ENCODE measurements at places on chromosomes 16 and 17. TPM values are rescaled to one million over a fixed set of nuclear protein-coding genes. Genes with fewer than 3 reads are reported as not detected.

GRCh38 chr17:40857535-40857934 lies 9.5 kb downstream of the KRT12 start:
- no peak for DNase-seq

PSMD11 gene
- 145 TPM for polyA plus RNA-seq

NPB gene
- not detected for polyA plus RNA-seq

- peak; percentile 12 for DNase-seq
Measured at GRCh38 chr16:71626018-71626857, at the start of gene MARVELD3. Gene MARVELD3, plus strand, starts transcription at chr16:71626184. Its CDS starts 46 bp downstream, at chr16:71626230.

PRAC2 gene
- polyA plus RNA-seq = not detected

- DNase-seq = no peak
Measured at GRCh38 chr17:80118601-80119270, 17.4 kb downstream of the GAA start.

GRCh38 chr17:41860254-41860931 lies 4.8 kb downstream of the KLHL11 start:
- no peak for DNase-seq

TBC1D26 gene
- 0.23 TPM for polyA plus RNA-seq

GRCh38 chr17:77070888-77071279 lies 69.9 kb upstream of the SEC14L1 start:
- DNase-seq = no peak

SDR42E2 gene
- polyA plus RNA-seq = 0.92 TPM

GRCh38 chr16:64153718-64154117 lies 968.1 kb downstream of the CDH11 start:
- no peak for DNase-seq

DNA sequence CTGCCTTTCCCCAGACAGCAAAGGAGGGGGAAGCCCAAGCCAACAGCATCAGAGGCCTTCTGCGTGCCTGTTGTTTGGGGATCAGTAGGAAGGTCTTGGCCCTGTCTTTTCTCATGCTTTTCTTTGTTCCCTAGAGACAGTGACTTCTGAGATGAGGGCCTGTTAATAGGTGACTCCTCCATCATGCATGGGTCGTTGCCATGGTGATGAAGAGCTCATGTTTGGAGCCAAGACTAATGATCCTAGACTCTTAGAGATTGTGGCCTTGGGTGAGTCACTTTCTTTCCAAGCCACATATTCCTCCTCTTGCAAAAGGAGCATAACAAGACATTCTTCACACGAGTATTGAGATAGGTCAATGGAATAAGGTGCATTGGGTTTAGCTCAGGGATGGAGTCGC lies 201.1 kb upstream of the ASIC2 start:
- DNase-seq = no peak

GRCh38 chr17:62043602-62044001 lies 21.5 kb downstream of the MED13 start:
- no peak for DNase-seq
